ENCODE measurements at places on chromosomes 13 and 19.
A peak's percentile ranks its signal among the peaks of the same experiment; 100 is the strongest.

DNA sequence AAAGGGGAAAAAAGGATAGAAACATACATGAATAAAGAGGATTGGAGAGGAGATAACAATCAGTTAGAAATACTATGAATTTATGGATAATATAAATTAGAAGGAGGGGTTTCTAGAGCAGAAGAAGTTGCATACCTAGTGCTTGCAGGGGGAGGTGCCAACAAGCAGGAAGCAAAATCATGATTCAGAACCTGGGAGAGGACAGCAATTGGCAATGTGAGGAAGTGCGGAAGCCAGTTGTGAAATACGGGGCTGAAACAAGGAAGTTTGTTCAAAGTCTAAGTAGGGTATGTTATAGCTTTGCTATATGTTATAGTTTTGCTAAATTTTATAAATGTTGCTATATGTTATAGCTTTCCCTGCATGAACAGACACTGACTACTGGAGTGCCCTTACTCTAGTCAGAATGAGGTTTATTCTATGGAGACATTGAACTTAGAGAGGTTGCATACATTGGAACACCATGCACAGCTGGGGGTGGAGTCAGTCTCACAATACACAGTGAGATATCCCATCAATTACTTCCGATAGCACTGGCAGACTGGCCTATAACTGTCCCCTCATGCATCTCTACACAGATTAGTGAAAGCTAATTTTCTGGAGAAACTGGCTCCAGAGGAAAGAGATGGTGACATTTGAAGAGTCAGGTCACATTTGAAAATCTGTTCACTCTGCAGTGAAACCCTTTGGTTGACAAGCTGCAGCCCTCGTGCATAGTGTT, 92.1 kb downstream of the GPC6 start:
- DNase-seq, result no peak

DNA sequence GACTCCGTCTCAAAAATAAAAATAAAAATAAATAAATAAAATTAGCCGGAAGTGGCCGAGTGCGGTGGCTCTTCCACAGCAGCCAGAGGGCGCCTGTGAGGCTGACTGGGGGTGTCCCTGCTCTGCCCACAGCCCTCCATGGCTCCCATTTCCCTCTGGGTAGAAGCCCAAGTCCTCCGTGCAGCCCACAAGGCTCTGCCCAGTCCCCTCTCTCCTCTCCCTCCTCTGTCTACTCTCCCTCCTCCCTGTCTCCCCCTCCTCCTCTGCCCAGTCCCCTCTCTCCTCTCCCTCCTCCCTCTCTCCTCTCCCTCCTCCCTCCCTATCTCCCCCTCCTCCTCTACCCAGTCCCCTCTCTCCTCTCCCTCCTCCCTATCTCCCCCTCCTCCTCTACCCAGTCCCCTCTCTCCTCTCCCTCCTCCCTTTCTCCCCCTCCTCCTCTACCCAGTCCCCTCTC, 20.4 kb downstream of the MISP start:
- DNase-seq, result peak; percentile 36

DNA sequence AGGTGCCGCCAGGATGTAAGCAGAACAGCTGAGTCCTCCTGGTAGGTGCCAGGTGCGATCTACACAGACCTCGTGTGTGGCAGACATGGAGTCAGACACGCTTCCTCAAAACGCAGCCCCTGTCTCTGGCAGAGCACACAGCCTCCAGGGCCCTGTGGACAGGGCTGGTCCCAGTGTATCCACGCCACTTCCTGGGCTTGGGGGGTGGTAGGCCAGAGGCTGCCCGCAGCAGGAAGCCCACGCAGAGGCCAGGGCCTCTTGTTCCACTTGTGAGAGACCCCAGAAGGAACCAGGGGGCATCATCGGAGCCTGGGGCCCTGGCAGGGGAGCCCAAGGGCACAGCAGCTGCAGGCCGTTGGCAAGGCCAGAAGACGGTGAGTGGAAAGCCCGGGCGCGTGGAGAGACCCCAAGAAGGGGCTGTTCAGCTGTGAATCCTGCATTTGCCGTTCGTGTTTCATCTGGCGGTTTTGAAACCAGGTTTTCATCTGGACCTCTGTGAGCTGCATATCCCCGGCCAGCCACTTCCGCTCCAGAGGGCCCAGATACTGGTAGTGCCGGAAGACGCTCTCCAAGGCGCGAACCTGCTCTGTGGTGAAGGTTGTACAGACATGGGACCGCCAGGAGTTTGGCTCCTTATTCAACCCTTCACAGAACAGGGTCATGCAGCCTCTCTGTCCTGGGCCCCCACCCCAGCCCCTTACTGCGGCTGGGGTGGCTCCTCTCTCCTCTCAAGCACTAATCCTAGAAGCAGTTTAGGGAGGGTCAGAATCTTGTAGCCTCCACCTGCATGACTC, 25.1 kb upstream of the SLITRK1 start:
- no peak for DNase-seq

DNA sequence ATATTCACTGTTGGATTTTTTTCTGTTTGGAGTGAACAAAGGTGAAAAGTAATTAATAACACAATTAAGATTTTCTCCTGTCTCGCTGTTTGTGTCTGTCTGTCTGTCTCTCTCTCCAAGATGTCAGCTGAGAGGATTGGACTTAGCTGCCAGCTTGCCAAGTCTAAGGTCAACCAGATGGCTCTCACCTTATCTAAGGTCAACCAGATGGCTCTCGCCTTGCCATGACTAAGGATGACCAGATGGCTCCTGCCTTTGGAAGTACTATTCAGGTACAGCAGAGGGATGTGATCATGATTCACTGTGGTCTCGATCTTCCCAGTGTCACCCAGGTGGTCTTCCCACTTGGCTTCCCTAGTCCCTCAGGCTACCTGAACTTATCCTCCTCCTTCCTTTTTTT, 1436.4 kb downstream of the UQCRFS1 start:
- no peak for DNase-seq

DNA sequence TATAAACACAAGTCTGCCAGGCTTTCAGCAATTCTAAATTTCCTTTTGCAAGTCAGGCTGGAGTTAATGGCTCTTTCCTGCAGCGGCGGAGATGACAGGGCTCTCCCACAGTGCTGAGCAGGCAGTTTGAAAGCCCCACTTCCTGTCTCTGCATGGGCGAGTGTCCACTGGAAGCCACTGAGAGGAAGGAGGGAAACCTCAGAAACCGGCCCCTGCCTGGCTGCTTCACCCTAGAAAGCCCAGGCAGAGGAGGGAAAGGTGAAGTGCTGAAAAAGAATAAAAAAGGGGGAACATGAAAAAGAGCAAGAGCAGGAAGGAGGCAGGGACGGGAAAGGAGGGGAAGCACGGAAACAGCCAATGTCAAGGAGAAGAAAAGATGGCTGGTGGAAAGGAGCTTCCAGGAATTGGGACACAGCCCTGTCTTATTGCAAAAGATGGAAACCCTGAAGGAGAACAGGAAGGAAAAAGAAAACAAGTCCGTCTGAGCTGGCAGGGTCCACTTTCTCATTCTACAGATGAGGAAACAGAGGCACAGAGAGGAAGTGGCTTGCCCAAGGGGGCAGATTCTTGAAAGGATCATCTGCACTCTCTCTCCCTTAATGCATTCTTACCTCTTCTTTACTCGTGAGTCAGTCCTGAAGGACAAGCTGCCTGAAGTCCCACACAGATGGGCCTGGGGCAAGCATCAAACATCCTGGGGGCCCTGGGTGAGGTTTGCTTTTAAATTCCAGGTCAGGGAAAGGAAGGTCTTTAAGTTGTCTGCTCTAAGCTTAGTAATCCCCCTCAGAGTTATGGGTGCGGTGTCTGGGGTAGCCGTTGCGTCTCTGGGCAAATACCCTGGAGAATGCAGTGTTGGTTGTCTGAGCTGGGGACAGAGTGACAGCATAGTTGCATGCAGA, 38.8 kb upstream of the ALOX5AP start:
- peak; percentile 50 for DNase-seq

- no peak for DNase-seq
Observed at GRCh38 chr19:39737351-39737750, 478 bp downstream of the CLC start.

GRCh38 chr13:49645451-49645850, 17.1 kb downstream of the ARL11 start:
- no peak for DNase-seq

DNA sequence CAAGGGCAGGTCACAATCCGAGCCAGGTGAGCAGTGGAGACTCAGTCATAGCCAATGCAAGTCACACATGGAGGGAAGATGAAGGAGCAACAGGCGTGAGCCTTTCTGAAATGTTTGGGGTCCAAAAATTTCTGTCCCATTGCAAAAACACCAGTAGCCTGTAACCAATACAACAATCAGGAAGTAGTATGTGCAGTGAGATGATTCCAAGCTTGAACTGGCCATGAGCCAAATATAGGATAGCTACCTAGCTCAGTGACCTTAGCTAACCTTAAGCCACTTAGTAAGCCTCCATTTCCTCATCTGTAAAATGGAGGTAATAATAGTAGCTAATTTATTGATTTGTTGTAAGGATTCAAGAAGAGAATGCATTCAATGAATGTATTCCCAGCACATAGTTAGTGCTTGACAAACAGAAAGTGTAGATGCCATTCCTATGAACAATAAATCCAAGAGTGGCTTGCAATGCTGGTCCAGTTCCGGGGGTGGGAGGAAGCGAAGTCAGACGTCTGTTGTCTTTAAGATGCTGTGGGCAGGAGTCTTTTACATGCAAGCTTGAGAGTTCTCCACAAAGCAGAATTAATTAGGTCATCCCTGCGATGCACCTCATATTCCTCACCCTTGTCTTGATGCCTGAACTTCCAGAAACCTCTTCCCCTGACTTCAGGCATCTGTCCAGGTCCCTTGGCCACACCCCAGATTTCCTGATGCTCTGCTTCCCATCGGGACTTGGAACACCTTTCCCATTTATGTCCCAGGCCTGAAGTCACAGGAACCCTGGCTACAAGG, 195.7 kb upstream of the UBL3 start:
- DNase-seq, result no peak

GRCh38 chr13:88656751-88657150, 985.6 kb downstream of the SLITRK5 start:
- DNase-seq, result no peak

- DNase-seq, result no peak
Observed at GRCh38 chr13:23593148-23593547, 22.9 kb downstream of the TNFRSF19 start.

GRCh38 chr13:114319441-114319913, 5.2 kb downstream of the CHAMP1 start:
- DNase-seq, result no peak

All from DND-41 (cell line).